ENCODE measurements at places on chromosomes 3 and 15.
A peak's percentile ranks its signal among the peaks of the same experiment; 100 is the strongest.

DNA sequence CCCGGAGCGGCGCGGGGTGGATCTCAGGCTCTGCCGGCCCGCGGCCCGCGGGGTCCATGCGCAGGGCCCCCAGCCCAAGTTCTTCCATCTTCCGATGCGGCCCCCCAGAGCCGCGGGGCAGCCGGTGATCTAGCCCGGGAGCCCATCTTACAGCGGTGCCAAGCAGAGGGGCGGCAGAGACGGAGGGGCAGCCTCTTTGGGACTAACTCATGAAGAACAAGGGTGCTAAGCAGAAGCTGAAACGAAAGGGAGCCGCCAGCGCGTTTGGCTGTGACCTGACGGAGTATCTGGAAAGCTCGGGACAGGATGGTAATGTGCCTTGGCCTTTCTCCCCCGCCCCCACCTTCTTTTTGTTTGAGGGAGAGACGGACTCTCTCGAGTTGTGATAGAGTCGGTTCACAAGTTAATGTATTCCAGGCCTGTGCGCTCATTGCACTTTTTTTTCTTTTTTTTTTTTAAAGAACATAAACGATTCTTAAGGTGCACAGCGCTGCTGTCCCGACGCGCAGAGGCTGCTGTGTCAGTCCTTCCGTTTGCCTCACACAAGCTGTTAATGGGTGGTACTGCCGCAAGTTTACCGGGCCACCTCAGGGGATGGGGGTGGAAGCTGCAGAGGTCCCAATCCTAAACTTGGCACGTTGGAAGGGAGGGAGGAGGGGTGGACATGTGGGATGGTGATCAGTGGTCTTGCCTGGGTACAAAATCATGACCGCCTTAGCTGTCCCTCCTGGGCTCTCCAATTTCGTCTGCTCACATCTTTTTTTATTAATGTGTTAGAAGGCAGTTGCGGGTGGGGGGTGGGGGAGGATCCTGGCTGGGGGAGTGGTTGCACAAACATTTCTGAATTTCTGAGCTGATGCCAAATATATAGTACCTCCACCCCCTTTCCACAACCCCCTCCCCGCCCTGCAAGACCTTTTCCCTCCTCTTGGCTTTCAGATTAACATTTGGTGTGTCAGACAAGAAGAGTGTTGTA, 801 bp downstream of the ARHGAP31 start:
- peak; percentile 44 for DNase-seq

DNA sequence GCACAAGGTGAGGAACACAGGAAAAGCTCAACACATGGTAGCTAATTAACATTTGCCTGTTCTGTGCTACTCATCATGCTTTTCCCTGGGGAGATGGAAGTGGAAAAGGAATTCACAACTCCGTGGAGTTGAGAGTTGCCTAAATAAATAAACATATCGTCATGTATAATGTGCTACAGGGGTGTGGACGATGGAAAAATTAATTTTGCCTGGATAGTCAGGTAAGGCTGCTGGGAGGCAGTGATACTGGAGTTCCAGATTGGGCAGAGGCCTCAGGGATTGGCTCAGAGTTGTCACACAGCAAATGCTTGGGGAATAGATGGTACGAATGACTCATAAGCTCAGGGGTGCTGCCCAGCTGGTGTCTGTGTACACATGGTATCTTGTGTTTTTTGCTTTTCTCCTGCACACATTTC, 3.1 kb upstream of the ABHD6 start:
- no peak for DNase-seq

DNA sequence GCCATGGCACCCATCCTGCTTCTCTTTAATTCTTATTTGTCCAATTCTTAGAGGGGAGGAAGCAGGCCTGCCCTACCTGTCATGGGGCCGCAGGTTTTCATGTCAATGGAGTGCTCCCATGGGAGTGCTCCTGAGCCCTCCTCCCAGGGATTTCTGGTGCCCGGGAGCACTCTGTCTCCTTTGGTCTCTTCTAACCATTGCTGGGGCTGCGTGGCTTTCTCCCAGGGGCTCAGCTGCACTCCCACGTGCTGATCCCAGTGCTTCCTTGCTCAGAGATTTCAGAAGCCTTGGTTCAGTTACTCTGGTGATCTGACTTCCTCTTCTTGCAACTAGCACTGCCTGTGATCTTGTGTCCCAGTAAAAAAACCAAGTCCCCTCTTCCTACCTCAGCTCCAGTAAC, 68.0 kb upstream of the ARL8B start:
- DNase-seq: no peak

- DNase-seq: no peak
Measured at GRCh38 chr3:18717598-18717997, 292.5 kb upstream of the SATB1 start.

DNA sequence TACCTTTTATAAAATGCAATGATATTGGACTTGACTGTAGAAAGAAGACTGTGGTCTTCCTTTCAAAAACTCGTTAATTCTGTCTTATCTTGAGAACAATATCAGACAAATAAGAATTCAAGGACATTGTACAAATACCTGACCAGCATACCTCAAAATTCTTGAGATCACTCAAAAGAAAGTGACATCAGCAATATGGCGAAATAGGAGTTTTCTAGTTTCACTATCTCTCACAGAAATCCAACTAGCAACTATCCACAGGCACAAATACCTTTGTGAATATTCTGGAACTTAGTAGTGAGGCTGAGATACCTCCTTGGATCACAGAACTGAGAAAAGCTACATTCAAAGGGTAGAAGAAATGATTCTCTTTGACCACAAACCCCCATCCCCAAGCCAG, 419.7 kb downstream of the ZNF385D start:
- no peak for DNase-seq

- DNase-seq: no peak
Measured at GRCh38 chr3:43345877-43346276, 59.5 kb downstream of the SNRK start.

DNA sequence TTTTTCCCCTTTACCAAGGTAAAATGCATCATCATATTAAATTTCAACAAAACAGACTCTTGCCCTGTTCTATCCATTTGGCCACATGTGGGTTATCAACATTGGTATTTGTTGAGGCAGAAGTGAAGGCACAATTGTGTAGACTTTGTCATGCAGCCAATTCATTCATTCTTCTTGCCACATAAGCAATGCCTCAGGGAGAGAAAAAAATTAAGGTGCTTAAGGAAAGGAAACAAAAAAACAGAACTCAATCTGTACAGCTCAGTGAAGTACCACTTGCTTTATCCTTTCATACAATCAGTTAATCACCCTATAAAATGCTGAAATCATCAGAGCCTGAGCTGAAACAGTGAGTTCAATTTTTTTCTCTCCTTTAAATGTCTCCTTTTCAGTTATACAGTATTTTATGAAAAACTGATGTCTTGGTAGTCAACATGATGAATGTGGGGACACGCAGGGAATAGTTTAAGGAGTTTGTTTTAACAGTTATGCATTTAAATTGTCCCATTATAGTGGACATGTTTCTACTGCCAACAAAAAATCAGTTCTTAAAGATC, 588.9 kb downstream of the MFSD1 start:
- DNase-seq: no peak

DNA sequence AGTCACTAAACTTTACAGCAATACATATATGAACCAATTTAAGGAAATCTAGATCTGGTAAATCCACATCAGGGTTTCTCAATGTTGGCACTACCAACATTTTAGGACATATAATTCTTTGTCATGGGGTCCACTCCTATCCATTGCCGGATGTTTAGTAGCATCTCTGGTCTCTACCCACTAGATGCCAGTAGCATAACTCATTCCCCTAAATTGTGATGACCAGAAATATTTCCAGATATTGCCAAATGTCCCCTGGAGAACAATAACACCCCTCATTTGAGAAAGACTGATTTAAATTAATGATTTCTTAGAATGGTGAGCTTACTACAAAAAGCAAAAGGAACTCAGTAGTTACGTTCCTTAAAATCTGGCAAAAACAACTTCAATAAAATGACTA, 23.1 kb upstream of the ANKRD28 start:
- DNase-seq: no peak

DNA sequence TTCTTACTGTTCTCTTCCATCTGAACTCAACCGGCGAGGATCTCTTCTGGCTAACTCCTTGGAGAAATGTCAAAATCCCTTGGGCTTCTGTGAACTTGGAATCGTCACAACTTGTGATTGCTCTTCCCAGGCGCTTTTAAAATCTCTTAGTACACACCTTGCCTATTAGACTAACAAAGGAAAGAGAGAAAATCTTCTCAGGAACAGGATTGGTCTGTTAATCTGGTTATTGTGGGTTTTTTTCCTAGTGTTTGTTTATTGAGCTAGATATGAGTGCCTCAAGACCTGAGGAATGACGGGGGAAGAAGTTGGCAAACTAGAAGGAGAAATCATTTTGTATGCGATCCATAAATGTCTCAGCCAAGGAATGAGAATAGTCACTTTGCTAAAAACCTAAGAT, at the start of gene ATP13A5:
ATP13A5 (minus strand) TSS at position 48 of the 400 bp plus-strand sequence; CDS start at position 20, 28 bp downstream.
- no peak for DNase-seq

DNA sequence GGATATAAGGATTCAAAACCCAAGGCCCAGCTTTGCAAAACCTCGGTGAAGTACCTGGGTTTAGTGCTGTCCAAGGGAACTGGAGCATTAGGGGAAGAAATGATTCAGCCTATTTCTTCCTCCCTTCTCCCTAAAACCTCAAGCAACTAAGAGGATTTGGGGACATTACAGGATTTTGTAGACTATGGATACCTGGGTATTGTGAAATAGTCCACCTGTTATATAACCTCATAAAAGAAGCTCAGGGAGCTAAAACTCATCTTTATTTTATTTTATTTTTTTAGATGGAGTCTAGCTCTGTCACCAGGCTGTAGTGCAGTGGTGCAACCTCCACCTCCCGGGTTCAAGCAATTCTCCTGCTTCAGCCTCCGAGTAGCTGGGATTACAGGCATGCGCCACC, 8.7 kb upstream of the SMCO1 start:
- no peak for DNase-seq

- DNase-seq: no peak
Measured at GRCh38 chr15:62021991-62022600, 38.2 kb downstream of the VPS13C start.

- no peak for DNase-seq
Measured at GRCh38 chr3:141686466-141687291, 51.4 kb upstream of the RNF7 start.

- no peak for DNase-seq
Measured at GRCh38 chr3:106067711-106068110, 198.9 kb upstream of the CBLB start.

Measured in T-cell (primary cell).